ENCODE measurements at places on chromosomes 6 and 20. TPM values are rescaled to one million over a fixed set of nuclear protein-coding genes. Genes with fewer than 3 reads are reported as not detected.

Gene ANKRD6
- 13.5 TPM for total RNA-seq

Gene BPI
- total RNA-seq: not detected

Gene HLA-DMA
- 8.1 TPM for total RNA-seq

Gene HLA-DQB1
- 3.7 TPM for total RNA-seq

Gene C20orf144
- total RNA-seq: not detected

Gene CLPSL1
- not detected for total RNA-seq

Gene DLK2
- 0.68 TPM for total RNA-seq

- no peak overlapping the region for H3K4me3 ChIP-seq
- H3K36me3 ChIP-seq: no peaks in the 10 kb centered on the region
- no peaks in the 10 kb centered on the region for H3K4me1 ChIP-seq
- H3K27me3 ChIP-seq: no peaks in the 10 kb centered on the region
Measured at GRCh38 chr6:110563711-110564110, 87.3 kb upstream of the SLC22A16 start.

GRCh38 chr6:13907001-13907350 lies 17.8 kb upstream of the RNF182 start:
- H3K4me3 ChIP-seq: no peak overlapping the region
- H3K4me1 ChIP-seq: no peaks in the 10 kb centered on the region
- no peaks in the 10 kb centered on the region for H3K36me3 ChIP-seq
- peaks cover 27% of the 10 kb centered on the region for H3K27me3 ChIP-seq

DNA sequence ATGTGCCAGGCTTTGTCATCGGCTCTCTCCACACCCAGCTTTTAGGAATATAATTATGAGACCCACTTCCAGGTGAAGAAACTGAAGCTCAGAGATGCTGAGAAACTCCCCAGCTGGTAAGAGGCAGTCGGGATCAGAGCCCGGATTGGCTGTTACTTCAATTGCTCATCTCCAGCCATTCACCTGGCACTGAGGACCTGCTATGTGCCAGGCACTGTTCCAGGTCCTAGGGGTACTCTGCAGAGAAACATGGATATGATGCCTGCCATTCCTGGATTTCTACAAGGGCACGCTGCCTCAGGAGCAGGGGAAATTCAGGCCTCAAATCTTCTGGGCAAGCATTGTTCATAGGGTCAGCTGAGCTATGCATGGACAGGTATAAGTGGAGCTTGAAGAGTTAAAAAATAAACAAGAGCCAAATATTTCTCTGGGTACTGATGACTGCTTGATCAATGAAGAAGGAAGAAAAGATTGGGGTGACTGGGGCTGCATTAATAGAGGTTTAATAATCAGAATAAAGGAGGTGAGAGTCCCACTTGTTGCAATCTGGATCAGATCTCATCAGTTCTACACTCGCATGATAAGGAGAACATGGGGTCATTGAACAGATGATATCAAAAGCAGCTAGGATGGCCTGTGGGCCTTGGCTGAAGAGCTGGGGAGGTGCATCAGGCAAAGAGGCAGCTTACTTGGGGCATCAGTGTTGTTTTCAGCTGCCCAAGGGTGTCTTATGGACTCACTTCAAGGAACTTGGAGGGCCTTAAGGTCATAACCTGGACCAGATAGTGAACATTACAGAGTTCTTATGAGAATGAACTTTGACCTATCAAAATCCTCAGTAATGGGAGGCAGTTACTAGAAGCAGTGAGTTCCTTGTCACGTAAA lies 80.9 kb upstream of the TOX2 start:
- H3K27me3 ChIP-seq: peaks cover 6% of the 10 kb centered on the region
- H3K4me1 ChIP-seq: no peaks in the 10 kb centered on the region
- no peak for DNase-seq
- no peak overlapping the region for H3K4me3 ChIP-seq
- H3K36me3 ChIP-seq: no peaks in the 10 kb centered on the region
- H3K27ac ChIP-seq: no peak overlapping the region

DNA sequence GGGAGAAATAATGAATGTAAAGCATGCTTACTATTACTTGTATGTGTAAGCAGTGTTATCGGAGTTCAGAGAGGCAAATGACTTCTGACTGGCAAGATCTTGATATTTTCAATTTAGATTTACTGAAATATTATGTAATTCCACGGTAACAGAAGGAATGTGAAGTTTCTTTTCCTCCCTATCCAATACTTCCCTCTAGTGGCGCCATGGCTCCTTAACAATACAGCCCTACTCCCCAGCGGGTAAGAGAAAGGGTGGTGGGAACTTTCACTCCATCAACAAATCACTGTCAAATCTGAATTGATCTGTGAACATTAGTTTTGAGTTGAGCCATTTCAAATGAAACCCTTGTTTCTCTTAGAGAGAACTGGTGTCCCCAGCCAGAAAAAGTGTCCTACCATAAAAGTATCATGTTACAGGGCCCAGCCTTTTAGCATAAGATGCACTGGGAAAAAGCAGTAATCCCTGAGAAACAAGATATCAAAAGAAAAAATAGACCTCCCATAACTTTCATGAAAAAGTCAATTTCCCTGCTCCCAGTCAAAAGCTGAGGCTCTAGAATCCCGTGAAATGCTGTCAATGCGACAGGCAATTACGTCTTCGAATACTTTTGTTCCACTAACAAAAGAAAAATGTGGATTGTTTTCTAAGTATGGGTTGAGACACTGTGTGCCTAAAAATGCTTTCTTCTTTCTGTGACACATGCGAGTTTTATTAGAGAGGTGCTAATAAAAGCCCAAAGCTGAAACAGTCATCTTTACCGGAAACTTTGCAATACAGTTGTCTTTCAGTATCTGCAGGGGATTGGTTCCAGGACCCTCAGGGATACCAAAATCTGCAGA lies 12.9 kb downstream of the COX7A2 start:
- no peaks in the 10 kb centered on the region for H3K27me3 ChIP-seq
- DNase-seq: peak; percentile 40
- no peak overlapping the region for H3K4me3 ChIP-seq
- H3K27ac ChIP-seq: no peak overlapping the region
- no peaks in the 10 kb centered on the region for H3K4me1 ChIP-seq

- no peak overlapping the region for H3K27ac ChIP-seq
- H3K27me3 ChIP-seq: no peaks in the 10 kb centered on the region
- no peak for DNase-seq
- no peak overlapping the region for H3K4me3 ChIP-seq
Measured at GRCh38 chr20:54869765-54870164, 394.4 kb downstream of the DOK5 start.

DNA sequence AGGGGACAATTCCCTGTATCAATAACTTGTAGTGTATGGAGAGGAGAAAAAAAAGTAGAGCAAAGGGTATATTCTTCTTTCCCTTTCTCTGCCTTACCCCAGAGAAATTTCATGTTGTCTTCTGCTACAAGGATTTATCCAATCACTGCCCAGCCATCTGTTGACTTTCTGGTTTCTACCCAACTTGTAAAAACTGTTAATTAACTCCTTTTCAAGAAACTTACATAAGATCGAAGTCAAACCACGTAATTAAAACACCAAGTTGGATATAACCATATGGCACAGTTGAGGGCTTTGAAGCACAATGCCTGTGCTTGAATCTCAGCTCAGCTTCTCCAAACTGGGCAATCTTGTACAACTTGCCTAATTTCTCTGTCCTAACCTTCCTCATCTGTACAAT lies 99.5 kb downstream of the MAN1A1 start:
- no peaks in the 10 kb centered on the region for H3K27me3 ChIP-seq
- DNase-seq: no peak
- H3K4me1 ChIP-seq: no peaks in the 10 kb centered on the region
- H3K27ac ChIP-seq: no peak overlapping the region
- H3K36me3 ChIP-seq: no peaks in the 10 kb centered on the region
- H3K4me3 ChIP-seq: no peak overlapping the region

GRCh38 chr6:20202324-20202658 lies 10.0 kb downstream of the MBOAT1 start:
- no peaks in the 10 kb centered on the region for H3K36me3 ChIP-seq
- no peaks in the 10 kb centered on the region for H3K27me3 ChIP-seq
- DNase-seq: no peak
- no peak overlapping the region for H3K27ac ChIP-seq
- H3K4me1 ChIP-seq: no peaks in the 10 kb centered on the region

DNA sequence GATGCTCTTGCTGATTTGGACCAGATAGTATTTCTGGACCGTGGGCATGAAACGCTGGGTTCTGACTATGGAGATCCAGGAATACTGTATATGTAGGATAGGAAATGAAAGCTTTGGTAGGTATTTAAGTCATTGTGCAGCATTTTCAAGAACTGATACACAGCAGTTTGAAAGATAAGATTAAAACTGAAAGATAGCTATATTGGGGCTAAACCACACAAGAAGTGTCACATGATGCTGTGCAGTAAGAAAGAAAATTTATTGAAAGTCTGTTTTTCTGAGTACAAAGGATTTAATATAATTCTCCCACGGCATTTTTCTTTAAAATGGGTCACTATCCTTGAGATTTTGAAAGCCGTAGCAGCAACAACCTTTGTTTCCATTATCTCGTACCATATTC lies 305 bp downstream of the IL17A start:
- DNase-seq: no peak
- no peaks in the 10 kb centered on the region for H3K4me1 ChIP-seq
- no peak overlapping the region for H3K27ac ChIP-seq
- H3K27me3 ChIP-seq: no peaks in the 10 kb centered on the region
- H3K36me3 ChIP-seq: no peaks in the 10 kb centered on the region
- no peak overlapping the region for H3K4me3 ChIP-seq

GRCh38 chr6:2767657-2768524 lies 2.7 kb downstream of the WRNIP1 start:
- H3K4me1 ChIP-seq: peaks cover 25% of the 10 kb centered on the region
- no peaks in the 10 kb centered on the region for H3K27me3 ChIP-seq
- H3K36me3 ChIP-seq: peaks cover 6% of the 10 kb centered on the region
- no peak for DNase-seq
- H3K27ac ChIP-seq: peak overlapping the region; percentile 88

DNA sequence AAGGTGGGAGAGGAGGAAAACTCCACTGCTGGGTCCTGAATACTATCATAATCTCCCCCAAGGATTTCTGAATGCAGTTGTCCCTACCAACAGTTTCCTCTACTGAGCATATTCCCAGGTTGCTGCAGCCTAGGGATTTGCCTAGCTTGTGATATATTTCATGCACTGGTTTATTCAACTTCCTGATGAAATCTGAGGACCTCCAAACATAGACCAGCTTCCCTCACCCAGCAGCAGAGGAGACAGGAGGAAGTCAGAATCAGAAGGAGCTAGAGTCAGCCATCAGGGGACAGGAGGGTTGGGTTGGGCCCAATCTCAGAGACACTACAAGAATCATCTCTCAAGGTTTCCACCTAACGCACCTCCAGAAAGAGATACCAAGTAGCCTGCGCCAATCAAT lies 138.4 kb upstream of the TOP1 start:
- H3K27ac ChIP-seq: no peak overlapping the region
- DNase-seq: no peak
- H3K36me3 ChIP-seq: no peaks in the 10 kb centered on the region
- peaks cover 3% of the 10 kb centered on the region for H3K27me3 ChIP-seq

DNA sequence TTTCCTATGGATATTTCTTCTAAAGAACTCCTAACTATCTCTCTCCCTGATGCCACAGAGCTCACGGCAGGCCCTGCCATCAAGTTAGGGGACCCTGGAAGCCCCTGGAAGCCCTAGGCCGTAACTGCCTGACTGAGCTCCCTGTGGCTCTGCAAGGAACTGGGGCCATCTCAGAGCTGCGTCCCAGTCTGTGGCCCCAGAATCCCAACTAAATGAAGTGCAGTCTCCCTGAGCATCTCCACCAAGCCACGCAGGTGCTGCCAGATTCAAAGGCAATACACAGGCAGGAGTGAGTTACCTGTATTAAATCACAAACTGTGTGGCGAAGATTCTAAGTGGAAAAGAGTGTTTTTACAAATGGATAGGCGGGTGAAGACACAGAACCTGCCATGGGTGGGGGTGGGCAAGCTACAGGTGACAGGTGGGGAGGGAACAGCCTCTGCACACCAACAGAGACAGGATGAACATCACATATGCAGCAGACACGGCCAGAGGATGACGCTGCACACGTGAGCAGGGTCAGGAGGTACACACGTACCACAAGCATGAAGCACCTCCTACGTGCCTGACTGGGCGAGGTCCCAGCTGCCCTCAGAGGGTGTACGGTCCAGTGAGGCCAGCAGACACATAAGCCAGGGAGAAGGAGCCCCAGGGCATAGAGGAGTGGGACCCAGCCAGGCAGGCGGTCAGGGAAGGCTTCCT lies 358.5 kb downstream of the ZFAND3 start:
- H3K27ac ChIP-seq: no peak overlapping the region
- no peaks in the 10 kb centered on the region for H3K27me3 ChIP-seq
- H3K36me3 ChIP-seq: no peaks in the 10 kb centered on the region
- no peak for DNase-seq
- no peak overlapping the region for H3K4me3 ChIP-seq

GRCh38 chr6:152879681-152880080 lies 103.2 kb downstream of the FBXO5 start:
- DNase-seq: no peak
- H3K36me3 ChIP-seq: no peaks in the 10 kb centered on the region
- H3K4me3 ChIP-seq: no peak overlapping the region
- H3K4me1 ChIP-seq: no peaks in the 10 kb centered on the region
- no peak overlapping the region for H3K27ac ChIP-seq

DNA sequence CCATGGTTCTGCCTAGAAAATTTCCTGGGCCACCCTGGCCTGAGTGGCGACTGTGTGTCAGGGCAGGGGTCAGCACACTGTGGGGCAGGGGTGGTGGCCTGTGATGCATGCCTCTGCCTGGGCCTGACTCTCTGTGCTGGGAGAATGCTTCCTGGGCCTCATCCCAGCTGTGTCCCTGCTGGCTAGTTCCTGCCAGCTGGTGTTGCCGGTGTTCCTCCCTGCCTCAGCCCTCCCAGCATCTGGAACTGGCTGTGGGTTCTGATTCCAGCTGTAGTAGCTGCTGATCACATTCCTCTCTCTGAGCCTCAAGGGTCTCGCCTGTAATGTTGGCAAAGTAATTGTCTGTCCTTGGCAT lies 101.5 kb downstream of the SYCP2 start:
- DNase-seq: no peak
- no peak overlapping the region for H3K4me3 ChIP-seq
- H3K27me3 ChIP-seq: peaks cover 15% of the 10 kb centered on the region

GRCh38 chr6:53564401-53565065 lies 19.6 kb upstream of the GCLC start:
- no peaks in the 10 kb centered on the region for H3K4me1 ChIP-seq
- DNase-seq: no peak
- no peaks in the 10 kb centered on the region for H3K36me3 ChIP-seq
- H3K4me3 ChIP-seq: no peak overlapping the region
- no peak overlapping the region for H3K27ac ChIP-seq

GRCh38 chr6:4359108-4359730 lies 223.8 kb upstream of the ECI2 start:
- H3K4me3 ChIP-seq: no peak overlapping the region
- H3K27me3 ChIP-seq: no peaks in the 10 kb centered on the region
- H3K4me1 ChIP-seq: peaks cover 22% of the 10 kb centered on the region
- H3K36me3 ChIP-seq: no peaks in the 10 kb centered on the region

- no peaks in the 10 kb centered on the region for H3K36me3 ChIP-seq
- no peak for DNase-seq
- H3K27me3 ChIP-seq: peaks cover 15% of the 10 kb centered on the region
- no peak overlapping the region for H3K27ac ChIP-seq
Measured at GRCh38 chr20:62817975-62818591, 1.2 kb downstream of the COL9A3 start.

GRCh38 chr6:62775427-62776022 lies 435.7 kb upstream of the FKBP1C start:
- no peak for DNase-seq
- no peak overlapping the region for H3K27ac ChIP-seq
- no peak overlapping the region for H3K4me3 ChIP-seq
- H3K36me3 ChIP-seq: no peaks in the 10 kb centered on the region

- H3K27me3 ChIP-seq: no peaks in the 10 kb centered on the region
- no peak overlapping the region for H3K27ac ChIP-seq
Measured at GRCh38 chr6:130138909-130139242, 83.9 kb downstream of the SAMD3 start.

Data from astrocyte (in vitro differentiated cells and primary cell).